ENCODE measurements at places on chromosomes 5 and 9.

GRCh38 chr5:107655831-107656230 lies 14.9 kb downstream of the EFNA5 start:
- no peak for DNase-seq

DNA sequence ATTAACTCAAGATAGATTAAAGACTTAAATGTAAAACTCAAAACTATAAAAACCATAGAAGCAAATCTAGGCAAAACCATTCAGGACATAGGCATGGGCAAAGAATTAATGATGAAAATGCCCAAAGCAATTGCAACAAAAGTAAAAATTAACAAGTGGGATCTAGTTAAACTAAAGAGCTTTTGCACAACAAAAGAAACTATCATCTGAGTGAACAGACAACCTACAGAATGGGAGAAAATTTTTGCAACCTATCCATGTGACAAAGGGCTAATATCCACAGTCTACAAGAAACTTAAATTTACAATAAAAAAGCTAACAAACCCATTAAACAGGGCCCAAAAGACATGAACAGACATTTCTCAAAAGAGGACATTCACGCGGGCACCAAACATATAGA lies 34.4 kb upstream of the ZFAND5 start:
- DNase-seq, result no peak

DNA sequence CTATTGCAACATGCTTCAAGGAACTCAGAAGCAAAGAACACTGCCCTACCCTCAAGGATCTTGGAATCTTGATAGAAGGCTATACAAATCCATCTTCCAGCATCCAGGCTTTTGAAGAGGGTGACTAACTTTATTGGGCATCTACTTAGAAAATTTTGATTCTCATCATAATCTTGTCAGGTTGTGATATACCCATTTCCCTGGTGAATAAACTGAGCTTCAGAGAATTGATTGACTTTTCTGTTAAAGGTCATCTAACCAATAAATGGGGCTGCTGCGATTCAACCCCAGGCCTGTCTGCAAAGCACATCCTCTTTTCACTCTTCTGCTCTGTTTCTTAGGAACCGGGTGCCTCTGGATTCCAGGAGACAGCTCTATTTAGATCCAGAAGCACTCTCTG lies 19.9 kb upstream of the INSYN2B start:
- no peak for DNase-seq

DNA sequence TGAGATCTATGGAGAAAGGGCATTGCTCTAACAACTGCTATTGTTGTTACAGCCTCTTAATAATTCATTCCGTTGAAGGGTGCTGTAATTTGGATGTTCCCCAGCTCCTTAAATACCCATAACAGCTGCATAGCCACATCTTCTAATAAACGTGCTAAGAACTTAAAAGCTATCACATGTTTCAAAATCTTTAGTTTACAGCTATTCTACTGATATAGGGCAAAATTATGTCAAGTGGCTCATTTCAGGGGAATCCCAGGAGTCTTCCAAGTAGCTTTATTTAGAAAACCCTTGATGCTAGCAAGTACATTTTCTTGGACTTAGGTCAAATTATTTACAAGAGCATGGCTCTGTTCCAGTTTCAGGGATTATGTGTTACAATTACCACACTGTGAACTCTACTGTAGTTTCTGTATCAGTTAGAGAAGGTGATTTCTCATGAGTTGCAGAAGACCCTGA lies 990.4 kb upstream of the ACO1 start:
- no peak for DNase-seq

DNA sequence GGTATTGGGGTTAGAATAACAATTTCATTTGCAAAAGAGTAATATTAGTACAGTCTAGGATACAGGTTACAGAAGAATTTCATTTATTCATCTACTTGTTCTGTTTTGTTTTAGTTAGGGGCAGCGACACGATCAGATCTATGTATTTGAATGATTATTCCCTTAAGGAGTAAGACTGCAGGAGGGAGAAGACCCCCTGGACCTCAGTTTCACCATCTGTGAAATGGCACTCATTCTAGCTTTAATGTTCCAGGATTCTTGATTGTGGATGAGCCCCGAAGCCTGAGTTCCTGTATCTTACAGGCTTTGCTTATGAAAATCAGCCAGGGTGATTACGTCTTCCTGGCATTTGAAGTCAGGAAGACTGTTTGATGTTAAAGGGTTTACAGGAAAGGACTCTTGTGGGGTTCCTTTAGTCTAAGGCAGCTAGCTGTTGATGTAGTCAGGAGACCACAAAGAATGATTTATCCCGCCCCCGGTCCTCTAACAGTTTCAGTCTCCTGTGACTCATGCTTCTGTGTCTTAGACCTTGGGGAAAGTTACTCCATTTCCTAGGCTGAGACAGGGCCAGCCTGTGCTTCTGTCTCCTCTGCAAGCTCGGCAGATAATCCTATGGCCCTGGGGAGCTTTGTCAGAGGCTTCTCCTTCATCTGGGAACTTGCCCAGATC lies 11.5 kb downstream of the SMIM3 start:
- DNase-seq, result no peak

DNA sequence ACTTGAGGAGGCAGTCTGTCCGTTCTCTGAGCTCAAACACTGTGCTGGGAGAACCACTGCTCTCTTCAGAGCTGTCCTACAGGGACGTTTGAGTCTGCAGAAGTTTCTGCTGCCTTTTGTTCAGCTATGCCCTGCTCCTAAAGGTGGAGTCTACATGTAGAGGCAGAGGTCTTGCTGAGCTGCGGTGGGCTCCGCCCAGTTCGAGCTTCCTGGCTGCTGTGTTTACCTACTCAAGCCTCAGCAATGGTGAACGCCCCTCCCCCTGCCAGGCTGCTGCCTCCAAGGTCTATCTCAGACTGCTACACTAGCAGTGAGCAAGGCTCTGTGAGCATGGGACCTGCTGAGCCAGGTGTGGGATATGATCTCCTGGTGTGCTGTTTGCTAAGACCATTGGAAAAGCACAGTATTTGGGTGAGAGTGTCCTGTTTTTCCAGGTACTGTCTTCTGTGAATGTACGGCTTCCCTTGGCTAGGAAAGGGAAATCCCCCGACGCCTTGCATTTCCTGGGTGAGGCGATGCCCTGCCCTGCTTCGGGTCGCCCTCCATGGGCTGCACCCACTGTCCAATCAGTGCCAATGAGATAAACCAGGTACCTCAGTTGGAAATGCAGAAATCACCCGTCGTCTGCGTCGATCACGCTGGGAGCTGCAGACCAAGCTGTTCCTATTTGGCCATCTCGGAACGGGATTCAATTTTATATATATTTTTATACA lies 58.5 kb downstream of the CNTRL start:
- DNase-seq, result no peak

DNA sequence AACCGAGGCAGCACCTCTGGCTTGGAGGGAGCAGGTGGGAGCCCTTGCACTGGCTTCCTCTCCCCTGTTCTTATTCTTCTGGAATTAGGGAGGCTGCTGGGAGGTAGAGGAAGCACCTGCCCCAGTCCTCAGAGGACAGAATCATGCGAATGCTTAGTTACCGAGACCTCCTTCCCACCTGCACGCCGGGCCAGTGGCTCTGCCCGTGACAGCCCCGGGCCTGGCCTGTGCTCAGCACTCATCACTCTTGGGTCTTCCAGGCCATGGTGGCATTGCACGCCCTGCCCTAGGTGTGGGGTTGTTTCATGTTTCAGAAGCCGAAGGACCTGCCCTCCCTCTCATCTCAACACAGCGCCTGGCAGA lies 45.3 kb upstream of the NKD2 start:
- no peak for DNase-seq

DNA sequence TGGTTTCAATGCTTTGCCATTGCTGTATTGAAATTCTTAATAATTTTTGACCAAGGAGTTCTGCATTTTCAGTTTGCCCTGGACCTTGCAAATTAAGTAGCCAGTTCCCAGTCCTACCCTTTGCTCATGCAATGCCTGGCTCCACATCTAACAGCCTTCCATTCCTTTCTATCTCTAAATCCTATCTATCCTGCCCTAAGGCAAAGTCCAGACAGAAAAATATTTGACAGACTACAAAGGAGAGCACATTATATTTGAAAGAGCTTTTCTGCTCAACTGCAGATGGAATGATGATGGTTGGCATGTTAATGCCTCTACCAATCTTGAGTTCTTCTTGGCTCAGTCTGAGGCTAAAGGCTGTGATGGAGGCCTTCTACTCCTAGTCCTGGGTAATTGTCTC lies 15.5 kb downstream of the SLC22A4 start:
- DNase-seq, result no peak

DNA sequence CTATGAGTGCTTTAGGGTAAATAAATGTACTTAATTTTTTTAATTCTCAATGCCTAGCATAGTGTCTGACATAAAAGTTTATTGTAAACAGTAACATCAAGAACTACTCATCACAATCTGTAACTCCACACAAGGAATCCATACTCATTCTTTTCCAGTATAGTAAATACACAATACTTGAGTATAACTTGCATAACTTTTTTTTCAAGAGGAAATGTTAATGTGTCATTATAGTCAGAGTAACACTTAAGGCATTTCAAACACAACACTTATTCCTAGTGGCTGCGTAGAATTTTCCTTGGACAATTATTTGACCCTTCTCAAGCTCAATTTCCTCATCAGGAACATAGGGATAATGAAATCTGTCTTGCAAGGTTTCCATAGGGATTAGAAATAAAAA lies 584.3 kb downstream of the CAAP1 start:
- no peak for DNase-seq

DNA sequence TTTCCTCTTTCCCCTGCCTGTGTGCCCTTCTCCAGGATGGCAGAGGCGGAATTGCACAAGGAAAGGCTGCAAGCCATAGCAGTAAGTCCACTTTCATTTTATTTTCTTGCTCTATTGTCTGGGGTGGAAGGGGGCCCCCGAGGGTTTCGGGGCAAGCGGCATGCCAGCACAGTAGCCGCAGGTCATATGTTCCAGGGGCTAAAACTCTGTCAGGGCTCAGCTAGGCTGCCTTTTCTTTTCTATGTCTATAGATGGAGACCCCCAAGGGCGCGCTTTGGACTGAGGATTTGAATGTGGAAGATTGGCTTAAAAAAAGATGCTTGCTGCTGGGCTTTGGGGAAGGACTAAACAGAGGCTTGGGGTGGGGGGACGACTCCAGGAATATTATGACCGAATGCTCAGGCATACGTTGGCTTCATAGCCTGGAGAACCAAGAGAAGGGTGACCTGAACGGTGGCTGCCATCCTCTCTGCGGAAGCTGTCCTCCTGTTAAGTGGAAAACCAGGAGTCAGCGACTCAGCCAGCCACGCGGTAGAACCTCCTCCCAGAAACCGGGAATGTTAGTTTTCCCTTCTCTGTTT lies 545 bp downstream of the PALM2AKAP2 start:
- DNase-seq, result no peak

- no peak for DNase-seq
These were observed 330.4 kb upstream of the EDIL3 start for GRCh38 chr5:84715091-84715490.

- no peak for DNase-seq
These were observed 281.1 kb upstream of the MAP3K1 start for GRCh38 chr5:56534102-56534829.

GRCh38 chr9:136232969-136233368 lies 12.6 kb downstream of the QSOX2 start:
- no peak for DNase-seq

GRCh38 chr5:61245486-61245885 lies 83.2 kb upstream of the SMIM15 start:
- no peak for DNase-seq

DNA sequence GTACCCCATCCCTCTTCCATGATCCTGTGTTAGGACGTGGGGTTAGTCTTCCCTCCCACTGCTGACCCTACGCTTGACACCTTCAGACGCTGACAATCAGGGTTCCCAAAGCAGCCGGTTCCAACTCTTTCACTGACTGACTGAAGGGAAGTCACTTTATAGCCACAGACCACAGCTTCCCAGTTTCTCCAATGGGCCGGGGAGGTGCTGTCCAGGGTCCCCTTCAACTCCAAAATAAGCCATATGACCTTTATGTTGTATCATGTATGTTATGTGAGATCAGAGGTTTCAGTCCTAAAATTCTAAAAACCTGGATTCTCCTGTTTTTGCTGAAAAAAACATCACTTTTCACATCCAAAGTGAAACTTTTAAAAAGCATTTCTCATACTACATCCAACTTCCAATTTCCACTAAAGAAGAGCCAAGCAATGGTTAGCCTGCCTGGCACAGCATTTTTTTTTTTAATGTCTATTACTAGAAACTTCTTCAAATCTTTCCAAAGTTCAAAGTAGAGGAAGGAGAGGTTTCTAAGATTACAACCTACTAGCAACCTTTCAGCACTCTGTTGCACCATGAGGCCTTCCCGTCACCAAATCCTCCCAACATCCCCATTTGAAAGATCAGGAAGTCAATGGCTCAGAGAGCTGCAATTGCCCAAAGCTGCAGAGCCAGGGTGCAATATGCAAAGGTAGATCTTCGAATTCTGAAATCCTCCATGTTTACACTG lies 5.2 kb downstream of the EPB41L4B start:
- no peak for DNase-seq

- DNase-seq, result no peak
These were observed 134.9 kb downstream of the CDH9 start for GRCh38 chr5:26903469-26903868.

GRCh38 chr5:60943624-60944023 lies 1.2 kb downstream of the ERCC8 start:
- DNase-seq, result no peak

GRCh38 chr5:68960961-68961360 lies 132.9 kb upstream of the SLC30A5 start:
- no peak for DNase-seq

DNA sequence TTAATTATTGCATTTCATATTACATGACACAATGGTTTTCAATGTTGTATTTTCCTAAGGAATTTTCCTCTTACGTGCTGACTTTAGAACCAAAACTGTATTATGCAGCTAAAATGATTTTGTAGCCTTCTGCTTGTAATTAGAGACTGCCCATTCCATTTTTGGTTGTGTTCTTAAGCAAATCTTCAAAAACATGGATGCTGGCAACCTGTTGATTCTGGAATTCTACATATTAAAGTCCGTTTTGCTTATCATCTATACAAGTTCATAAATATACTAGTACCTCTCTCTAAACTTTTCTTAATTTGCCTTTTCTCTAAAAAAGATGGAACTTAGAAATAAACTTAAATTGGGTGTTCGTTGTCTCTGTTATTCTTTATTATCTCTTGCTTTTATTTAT lies 88.3 kb downstream of the NR3C1 start:
- no peak for DNase-seq

DNA sequence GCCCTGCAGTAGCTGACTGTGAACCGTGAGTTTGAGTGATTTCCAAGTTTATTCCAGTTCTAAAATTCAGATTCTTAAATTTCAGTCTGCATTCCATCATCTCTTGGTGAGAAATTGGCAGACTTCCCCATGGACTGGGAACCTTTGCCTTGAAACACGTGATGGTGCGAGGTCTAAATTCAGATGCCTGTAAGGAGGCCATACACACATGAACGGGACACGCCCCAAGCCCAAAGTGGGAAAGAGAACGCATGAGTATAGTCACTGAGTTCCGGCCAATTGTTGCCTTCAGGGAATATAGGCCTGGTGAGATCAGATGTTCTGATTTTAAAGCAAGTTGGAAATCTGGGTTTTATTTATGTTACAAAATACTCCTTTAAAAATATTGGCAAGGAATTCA lies 1084.4 kb upstream of the WWC1 start:
- DNase-seq, result no peak
